Activated naive CD4-positive, alpha-beta T cell treated with anti-CD3 and anti-CD28 coated beads for 36 hours (primary cell): ENCODE measurements at places on chromosomes 4 and X. TPM values are rescaled to one million over a fixed set of nuclear protein-coding genes. Genes with fewer than 3 reads are reported as not detected.
A peak's percentile ranks its signal among the peaks of the same experiment; 100 is the strongest.

- DNase-seq, result no peak
Observed at GRCh38 chr4:74109116-74109869, 10.3 kb upstream of the CXCL2 start.

DNA sequence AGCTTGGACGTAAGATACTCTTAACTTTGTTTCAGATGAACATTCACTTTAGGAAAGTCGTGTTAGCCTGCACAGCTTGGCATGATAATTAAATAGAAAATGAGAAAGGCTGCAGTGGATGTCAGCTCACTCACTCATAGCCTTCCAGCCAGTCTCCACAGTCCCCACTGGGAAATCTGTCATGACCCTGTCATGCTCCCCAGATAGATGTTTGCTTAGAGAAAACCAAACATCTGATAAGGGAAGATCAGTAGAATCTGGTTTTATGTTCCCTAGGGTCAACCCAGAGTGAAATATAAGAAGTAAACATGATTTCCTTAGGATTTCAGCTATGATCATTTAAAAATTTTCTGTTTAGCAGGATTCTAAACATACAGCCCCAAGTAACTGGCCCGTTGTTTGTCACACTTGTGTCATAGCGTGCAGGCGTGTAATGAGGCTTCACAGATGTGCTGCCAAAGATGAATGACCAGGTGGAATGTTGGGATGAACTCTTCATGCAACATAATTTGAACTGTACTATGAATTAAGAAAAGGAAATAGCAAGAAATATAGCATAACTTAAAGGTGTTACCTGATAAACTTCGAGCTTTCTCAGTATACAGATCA is 180.1 kb downstream of the BANK1 start:
- no peak for DNase-seq

ADH1C gene
- total RNA-seq, result not detected

DNA sequence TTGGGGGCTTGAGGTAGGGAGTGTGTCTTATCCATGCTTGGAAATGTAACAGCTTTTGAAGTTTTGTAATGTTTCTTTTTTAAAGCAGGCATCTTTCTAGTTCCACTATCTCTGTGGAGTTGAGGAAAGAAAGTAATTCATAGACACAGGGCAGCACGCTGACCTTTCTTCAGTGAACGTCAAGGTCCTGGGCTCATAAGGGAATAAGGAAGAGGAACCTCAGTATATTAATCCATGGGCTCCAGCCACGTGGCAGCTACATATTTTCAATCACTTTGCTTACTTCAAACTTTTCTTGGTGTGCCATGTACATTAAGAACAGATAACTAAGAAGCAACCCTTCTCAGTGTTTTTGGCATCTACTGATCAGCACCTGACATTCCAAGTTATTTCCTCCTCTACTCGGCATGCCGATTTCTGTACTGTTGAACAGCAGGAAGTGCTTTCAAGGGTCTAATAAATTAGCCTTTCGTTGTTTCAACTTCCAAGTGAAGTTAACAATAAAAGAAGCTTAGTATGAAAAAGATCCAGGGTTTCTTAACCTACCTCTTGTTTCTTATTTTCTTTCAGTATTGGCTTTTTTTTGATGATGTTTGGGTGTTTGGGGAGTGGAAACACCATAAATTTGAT is 88.2 kb downstream of the SORBS2 start:
- no peak for DNase-seq

DNA sequence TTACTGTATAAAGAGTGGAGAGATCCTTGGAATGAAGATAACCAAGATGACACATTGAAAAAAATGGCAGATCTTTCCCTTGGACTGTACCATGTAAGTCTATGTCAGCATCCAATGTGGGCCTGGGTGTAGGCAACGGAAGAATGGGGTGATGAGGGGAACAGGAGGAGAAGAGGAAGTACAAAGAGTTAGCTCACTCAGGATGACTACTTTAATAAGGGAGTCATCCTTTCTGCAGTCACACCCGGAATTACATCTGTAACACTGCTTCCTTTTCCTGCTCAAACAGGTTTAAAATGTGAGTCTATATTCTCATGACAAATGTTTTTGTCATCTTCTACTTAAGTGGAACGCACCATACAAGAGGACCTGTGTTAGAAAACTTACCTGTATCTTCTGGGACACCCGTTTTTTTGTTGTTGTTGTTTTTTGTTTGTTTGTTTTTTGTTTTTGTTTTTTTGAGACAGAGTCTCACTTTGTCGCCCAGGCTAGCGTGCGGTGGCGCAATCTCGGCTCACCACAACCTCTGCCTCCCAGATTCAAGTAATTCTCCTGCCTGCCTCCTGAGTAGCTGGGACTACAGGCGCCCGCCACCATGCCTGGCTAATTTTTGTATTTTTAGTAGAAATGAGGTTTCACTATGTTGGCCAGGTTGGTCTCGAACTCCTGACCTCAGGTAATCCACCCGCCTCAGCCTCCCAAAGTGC is 18.0 kb downstream of the HPSE start:
- no peak for DNase-seq

GPRIN3 gene
- 8.6 TPM for total RNA-seq

DNA sequence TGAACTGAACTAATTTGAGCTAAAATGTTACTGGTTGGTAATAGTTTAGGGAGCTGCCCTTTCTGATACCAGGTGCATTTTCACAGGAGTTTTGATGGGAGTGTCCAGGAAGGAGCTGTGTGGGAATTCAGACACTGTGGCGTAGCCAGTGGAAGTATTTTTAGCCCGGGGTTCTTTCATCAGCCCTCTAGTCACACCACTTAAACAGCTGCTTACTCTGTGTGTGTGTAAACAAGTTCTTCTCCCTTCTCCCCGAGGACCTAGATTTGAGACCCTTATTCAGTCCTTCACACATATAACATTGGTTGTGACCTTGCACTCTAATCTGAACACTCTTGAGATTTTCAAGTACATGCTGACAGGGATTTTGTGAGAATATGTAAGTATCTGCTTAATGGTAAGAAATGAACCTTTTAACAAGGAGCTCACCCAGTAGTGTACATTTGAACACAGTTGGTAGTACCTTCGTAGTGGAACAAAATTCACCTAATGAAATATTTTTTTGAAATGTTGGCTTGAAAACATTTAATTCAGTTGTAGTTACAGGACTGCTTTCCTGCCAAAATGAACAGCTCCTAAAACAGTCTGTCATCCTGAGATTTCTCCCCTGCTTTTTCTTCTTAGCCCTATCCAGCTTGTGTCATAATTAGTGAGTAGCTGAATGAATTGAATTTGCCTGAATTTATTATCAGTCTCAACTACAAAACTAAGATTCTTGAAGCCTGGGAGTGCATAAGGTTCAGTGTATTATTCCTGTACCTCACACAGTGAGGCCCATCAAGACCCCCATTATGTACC is 61.8 kb downstream of the BMPR1B start:
- no peak for DNase-seq

DNA sequence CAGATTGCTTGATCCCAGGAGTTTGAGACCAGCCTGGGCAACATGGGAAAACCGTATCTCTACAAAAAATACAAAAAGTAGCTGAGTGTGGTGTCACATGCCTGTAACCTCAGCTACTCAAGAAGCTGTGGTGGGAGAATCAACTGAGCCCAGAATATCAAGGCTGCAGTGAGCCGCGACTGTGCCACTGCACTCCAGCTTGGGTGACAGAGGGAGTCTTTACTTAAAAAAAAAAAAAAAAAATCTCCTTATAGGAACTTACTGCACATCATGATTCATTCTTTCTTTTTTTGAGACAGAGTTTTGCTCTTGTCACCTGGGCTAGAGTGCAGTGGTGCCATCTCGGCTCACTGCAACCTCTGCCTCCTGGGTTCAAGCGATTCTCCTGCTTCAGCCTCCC is 24.3 kb downstream of the UPF3B start:
- no peak for DNase-seq

- no peak for DNase-seq
Observed at GRCh38 chr4:169385376-169385775, 114.6 kb upstream of the SH3RF1 start.

MID1 gene
- total RNA-seq, result 1.2 TPM

PPP4R3C gene
- total RNA-seq, result not detected

DUX4 gene
- not detected for total RNA-seq

DNA sequence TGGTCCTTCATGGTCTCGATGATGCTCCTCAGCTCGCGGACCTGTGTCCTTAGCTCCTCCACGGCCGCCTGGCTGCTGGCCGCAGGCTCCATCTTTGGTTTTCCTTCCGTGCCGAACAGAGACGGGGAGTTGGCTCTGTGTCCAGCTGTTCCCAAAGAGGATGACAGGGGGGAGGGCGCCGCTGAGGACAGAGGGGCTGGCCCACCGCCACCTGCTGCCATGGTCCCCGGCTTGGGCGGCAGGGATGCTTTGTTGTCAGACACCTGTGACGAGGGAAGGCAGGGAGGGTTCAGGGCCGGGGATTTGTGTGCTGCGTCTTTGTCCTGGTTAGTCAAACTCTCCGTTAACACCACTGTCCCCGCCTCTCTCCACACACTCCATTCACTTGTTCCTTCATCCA is 26.6 kb upstream of the MAP3K15 start:
- no peak for DNase-seq

XG gene
- total RNA-seq, result not detected

DNA sequence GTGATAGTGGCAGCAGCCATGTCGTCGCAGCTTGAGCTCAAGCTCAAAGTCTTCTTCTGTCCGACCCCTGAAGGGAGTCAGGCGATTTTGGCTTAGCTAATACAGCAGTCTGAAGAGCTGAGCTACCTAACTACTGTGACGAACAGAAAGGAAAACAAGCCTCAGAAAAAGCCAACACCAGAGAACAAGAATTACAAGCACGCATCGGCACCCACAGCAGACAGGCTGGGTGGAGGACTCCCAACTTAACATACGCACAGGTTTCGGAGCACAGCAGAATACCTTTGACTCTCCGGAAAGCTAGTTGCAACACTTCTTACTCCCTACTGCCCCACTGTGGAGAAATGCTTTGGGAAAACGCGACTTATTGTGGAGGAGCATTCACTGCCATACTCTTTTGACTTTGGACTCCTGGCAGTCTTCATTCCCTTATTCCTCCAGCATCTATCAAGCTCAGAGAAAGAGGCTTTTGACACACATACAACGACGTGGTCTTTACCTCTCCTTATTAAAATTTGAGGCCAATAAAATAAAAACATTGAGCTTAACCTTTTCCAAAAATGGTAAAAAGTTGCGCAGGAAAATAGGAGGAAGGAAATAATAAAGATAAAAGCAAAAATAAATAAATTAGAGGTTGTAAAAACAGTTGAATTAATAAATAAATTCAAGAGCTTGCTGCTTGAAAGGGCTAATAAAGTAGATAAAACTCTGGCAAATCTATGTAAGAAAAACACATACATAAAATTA is 41.3 kb upstream of the GPC3 start:
- peak; percentile 64 for DNase-seq

- DNase-seq, result no peak
Observed at GRCh38 chr4:35591035-35591434, 653.3 kb downstream of the ARAP2 start.

ARMCX1 gene
- total RNA-seq, result 2.6 TPM

GRCh38 chr4:76831711-76832373 is 66.1 kb downstream of the SOWAHB start:
- DNase-seq, result no peak

DNA sequence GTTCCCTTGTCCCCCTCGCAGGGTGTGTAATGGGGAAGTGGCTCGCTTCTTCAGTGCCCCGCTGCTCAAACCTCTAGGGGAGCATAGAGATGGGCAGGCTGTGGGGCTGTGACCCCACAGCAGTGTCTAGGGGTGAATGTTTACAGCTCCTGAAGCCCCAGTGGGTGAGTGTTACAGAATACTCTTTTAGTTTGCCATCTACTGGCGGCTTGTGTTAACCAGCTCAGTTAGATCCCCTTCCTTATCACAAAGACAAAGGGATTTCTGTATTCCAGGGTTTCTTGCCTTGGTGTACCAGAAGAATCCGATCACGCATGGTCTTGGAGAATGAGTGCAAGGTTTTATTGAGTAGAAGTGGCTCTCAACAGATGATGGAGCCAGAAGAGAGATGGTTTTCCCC is 108.1 kb upstream of the IQCM start:
- no peak for DNase-seq

RAB41 gene
- not detected for total RNA-seq

DCAF4L1 gene
- 0.12 TPM for total RNA-seq

DNA sequence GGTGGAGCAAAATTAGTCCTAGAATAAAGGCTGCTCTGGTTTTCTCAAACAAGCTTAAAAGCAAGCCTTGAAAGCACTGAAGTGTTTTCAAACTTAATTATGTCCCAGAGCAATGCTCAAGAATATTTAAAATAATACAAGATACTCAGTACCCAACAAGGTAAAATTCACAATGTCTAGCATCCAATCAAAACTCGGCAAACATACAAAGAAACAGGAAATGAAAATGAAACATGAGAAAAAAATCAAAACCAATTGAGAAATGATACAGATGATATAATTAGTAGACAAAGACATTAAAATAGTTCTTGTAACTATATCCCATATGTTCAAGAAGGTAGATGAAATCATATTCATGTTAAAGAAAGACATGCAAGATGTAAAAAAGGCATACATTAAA is 45.0 kb upstream of the MAML3 start:
- no peak for DNase-seq

- no peak for DNase-seq
Observed at GRCh38 chr4:145154573-145154972, 25.8 kb downstream of the OTUD4 start.

TMEM271 gene
- not detected for total RNA-seq

DNA sequence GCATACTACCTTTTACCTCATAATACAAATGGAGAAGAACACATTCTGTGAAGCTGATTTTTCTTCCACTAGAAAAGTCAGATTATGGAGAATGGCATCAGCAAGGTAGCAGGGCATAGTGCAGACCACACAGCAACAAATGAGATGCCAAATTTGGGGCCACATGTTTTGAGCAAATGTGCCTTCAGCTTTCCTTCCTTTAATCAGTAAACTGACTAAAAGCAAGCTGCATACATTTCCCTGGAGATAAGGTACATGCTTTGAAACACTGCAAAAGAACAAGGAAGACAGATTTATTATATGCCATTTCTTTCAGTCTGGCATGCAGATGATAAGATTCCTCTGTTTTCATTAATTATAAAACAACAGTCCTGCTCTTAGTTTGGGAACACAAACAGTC is 67.1 kb upstream of the GUCY1A1 start:
- no peak for DNase-seq

NXF2 gene
- not detected for total RNA-seq

- DNase-seq, result no peak
Observed at GRCh38 chrX:148382983-148383382, 117.4 kb upstream of the AFF2 start.

- DNase-seq, result no peak
Observed at GRCh38 chr4:71855944-71856343, 72.1 kb upstream of the GC start.
